Hepatocyte (in vitro differentiated cells): ENCODE measurements at places on chromosomes 6 and 20.

- no peak for DNase-seq
Measured at GRCh38 chr6:73471686-73472290, 10.3 kb downstream of the MTO1 start.

DNA sequence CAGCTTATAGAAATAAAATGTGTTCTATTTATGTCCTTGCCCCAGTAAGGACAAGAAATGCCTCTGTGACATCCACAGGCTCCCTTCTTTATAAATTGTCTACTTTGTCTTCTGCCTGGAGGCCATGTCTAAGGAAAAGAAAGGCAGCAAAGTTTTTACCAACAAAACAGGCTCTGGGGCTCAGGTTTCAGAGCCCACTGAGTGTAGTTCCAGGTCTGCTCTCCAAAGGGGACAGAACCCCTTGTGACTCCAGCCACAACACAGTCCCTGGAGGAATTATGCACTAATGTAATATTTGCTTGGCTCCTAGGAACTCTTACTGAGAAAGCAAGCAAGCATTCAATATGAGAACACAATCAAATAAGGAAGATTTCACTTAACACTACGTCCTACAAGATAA is 80.1 kb downstream of the PAK5 start:
- DNase-seq: no peak

- no peak for DNase-seq
Measured at GRCh38 chr20:61356196-61356595, 104.1 kb downstream of the CDH4 start.

- no peak for DNase-seq
Measured at GRCh38 chr20:51583073-51583472, 40.6 kb upstream of the NFATC2 start.

- DNase-seq: peak; percentile 84
Measured at GRCh38 chr6:27864906-27865849, 47.0 kb downstream of the OR2B2 start.

DNA sequence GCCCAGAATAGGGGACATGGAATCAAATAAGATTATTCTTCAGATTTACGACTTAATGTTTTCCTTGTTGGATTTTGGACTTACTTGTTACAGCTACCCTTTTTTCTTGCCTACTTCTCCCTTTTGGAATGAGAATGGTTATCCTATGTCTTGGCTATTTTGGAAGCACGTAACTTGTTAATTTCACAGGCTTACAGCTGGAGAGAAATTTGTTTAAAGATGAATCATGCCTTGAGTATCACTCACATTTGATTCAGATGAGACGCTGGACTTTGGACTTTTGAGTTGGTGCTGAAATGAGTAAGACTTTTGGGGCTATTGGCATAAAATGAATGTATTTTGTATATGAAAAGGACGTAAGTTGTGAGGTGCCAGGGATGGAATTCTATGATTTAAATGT is 83.3 kb downstream of the SMPDL3A start:
- no peak for DNase-seq
